ENCODE measurements at places on chromosomes 13 and 19.

DNA sequence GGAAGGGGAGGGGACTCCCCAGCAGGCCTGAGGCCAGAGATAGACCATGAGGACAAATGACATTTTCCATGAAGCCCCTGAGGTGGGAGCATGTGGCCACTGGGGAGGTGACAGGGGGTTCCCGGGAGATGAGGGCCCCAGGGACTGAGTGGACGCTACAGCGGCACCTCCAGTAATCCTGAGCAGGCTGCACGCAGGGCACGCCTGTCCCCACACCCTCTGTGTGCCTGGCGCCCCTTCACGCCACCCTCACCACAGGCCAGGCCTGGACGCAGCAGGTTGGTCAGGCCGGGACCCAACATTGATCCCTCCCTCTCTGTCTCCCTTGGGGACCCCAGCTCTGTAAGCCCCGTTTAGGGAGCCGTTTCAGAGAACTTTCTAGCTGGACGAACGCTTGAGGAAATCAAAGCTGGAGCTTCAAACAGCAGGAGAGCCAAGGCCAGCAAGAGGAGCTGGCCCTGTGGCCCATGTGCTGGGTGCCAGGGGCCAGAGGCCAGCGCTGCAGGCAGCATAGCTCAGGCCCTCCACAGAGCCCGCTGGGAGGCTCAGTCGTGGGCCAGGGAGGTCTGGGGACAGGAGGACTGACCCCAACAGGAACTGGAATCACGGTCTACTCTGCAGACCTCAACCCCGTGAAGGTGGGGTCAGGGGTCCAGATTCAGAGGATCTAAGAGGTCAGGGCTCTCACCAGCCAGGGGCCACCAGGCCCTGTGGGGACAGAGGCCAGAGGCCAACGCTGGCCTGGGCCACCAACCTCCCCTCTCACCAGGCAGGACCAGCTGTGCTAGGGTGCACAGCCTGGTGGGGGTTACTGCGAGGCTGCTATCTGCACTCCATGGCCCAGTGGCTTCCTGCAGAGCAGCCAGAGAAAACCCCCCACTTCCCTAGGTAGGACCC lies 14.6 kb downstream of the LSM4 start:
- peaks cover 5% of the 10 kb centered on the region for H3K36me3 ChIP-seq
- peak overlapping the region; percentile 97 for H3K27ac ChIP-seq
- H3K4me3 ChIP-seq = no peak overlapping the region
- peaks cover 23% of the 10 kb centered on the region for H3K4me1 ChIP-seq

GRCh38 chr19:5580161-5580571 lies 12.4 kb upstream of the TINCR start:
- H3K27me3 ChIP-seq = no peaks in the 10 kb centered on the region
- no peaks in the 10 kb centered on the region for H3K4me1 ChIP-seq
- H3K4me3 ChIP-seq = no peak overlapping the region
- H3K27ac ChIP-seq = no peak overlapping the region

- no peak for DNase-seq
- H3K4me1 ChIP-seq = no peaks in the 10 kb centered on the region
- no peaks in the 10 kb centered on the region for H3K36me3 ChIP-seq
Observed at GRCh38 chr19:46536391-46536790, 40.7 kb upstream of the PNMA8B start.

- H3K4me1 ChIP-seq = no peaks in the 10 kb centered on the region
- no peak overlapping the region for H3K4me3 ChIP-seq
- no peak overlapping the region for H3K27ac ChIP-seq
- peaks cover 54% of the 10 kb centered on the region for H3K36me3 ChIP-seq
- no peak for DNase-seq
Observed at GRCh38 chr19:6215701-6216235, 64.0 kb downstream of the MLLT1 start.

- H3K27me3 ChIP-seq = no peaks in the 10 kb centered on the region
- no peak overlapping the region for H3K27ac ChIP-seq
- DNase-seq = no peak
- H3K4me1 ChIP-seq = no peaks in the 10 kb centered on the region
Observed at GRCh38 chr13:46668931-46669525, 116.1 kb downstream of the LRCH1 start.

DNA sequence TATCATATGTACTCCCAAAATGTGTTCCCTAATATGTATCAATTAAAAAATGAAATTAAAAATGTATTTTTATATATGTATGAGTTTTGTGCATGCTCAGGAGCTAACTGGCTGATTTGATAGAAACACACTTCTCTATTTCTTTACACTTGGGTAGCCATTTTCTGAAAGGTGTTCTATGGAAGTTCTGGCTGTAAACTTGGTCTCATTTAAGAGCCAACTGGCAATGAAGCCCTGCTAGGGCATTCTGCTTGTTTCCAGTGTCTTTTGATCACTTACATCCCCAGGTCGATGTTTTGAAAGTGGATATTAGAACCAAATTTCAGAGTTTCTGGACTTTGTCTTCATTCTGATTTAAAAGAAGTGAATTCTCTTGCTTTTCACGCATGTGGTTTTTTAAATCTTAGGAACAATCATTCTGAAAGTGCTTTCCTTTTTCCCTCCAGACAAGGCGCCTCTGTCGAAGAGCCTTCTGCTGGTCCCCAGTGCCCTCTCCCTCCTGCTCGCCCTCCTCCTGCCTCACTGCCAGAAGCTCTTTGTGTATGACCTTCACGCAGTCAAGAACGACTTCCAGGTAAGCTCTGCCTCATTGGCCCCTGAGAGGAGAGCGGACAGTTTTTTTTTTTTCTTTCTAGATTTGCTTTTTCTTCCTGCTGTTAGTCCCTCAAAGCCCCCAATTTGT lies 20.1 kb downstream of the GPR18 start:
- H3K27me3 ChIP-seq = no peaks in the 10 kb centered on the region
- H3K36me3 ChIP-seq = peaks cover 7% of the 10 kb centered on the region
- no peak for DNase-seq
- peak overlapping the region; percentile 81 for H3K27ac ChIP-seq

Data from naive thymus-derived CD4-positive, alpha-beta T cell (primary cell).